Natural killer cell treated with Interleukin-12 subunit alpha and Interleukin-12 subunit beta and Interleukin-15 and Interleukin-18, amount 100 ng/mL, for 72 hours (primary cell): ENCODE measurements at places on chromosomes 5 and 9. TPM values are rescaled to one million over a fixed set of nuclear protein-coding genes. Genes with fewer than 3 reads are reported as not detected.

DNA sequence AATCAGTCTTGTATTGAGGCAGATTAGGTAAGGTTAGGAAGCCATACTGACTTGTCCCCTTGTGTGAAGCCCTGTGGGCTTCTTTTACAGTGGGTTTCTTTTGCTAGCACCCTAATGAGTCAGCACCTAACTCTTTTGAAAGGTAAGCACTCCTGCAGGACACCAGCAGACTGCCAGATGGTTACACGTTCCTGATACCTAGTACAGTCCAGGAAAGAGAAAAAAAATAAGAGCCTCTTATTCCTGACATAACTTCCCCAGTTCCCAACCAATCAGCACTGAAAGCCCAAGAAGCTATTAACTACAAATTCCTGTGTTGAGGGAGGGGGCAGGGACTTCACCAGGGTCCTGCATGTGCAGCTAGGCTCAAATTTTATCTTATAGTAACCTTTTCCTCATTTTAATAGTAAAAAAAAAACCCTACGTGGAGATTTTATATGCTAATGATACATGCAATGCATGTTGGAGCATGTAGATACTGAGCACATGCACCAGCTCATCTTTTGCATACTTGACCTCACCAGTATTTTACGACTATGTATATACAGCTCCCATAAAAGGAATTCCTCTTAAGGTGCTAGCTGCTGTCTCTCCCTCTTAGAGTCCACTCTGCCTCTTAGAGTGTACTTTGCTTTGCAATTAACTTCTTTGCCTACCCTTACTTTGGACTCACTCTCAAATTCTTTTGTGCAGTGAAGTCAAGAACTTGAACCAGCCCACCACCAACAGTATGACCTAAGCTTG, 84.7 kb upstream of the RORB start:
- H3K4me3 ChIP-seq, result no peak overlapping the region
- H3K27ac ChIP-seq, result no peak overlapping the region
- peaks cover 7% of the 10 kb centered on the region for H3K27me3 ChIP-seq
- H3K4me1 ChIP-seq, result peaks cover 8% of the 10 kb centered on the region
- no peak for DNase-seq

DNA sequence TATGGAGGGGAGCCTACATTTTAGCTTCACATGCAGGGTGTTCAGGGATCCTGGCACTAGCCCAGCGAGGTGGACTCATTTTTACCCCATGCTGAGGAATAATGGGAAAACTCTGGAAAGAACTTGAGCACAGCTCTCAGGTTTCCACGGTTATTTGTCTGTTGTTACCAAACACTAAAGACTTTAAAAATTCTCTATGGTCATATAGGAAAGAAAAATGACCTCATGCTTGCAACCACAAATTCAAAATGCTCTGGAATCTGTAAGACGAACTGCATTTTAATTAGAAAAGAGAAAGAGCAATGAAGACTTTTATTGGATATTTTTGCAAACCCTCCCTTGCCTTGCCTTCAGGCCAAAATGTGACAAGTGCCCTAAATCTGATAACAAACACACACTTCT, 606.9 kb downstream of the EBF1 start:
- H3K27ac ChIP-seq, result no peak overlapping the region
- H3K4me3 ChIP-seq, result no peak overlapping the region
- no peaks in the 10 kb centered on the region for H3K36me3 ChIP-seq
- no peaks in the 10 kb centered on the region for H3K4me1 ChIP-seq
- DNase-seq, result no peak

DNA sequence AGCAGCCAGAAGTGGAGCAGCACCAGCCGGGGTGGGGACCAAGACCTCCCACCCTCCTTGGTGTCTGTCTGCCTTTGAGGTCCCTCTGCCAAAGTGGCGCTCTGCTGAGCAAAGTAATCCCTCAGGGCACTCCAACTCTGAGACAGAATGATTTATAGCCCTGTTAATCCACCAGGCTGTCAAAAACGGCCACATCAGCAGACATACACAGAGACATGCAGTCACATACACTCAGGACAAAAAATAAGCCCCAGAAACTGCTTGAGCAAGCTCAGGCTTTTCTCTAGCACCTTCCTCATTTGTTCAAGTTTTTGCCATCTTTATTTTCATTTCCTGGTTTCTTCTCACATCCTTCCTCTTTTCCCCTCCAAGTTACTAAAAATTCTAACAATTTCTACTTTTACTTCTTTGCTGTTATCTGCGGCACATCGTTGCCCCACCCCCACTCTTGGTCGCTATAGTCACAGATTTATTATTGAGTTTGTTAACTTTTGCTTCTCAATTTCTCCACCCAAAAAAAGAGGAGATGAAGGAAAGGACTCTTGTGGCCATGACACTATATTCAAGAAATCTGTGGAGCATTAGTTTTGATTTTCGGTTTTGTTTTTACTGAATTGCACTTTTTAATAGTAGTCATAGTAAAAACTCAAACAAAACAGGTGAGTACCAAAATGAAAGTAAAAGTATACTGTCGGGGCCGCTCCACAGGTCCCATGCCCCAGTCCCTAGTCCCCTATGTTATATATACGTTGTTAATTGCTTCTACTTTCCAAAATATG, 17.4 kb upstream of the ADRB2 start:
- H3K4me3 ChIP-seq, result peak overlapping the region; percentile 86
- H3K27me3 ChIP-seq, result no peaks in the 10 kb centered on the region
- peak overlapping the region; percentile 94 for H3K27ac ChIP-seq

GRCh38 chr5:1003296-1003937, 5.2 kb upstream of the NKD2 start:
- H3K4me3 ChIP-seq, result no peak overlapping the region
- no peak for DNase-seq
- H3K27me3 ChIP-seq, result peaks cover 24% of the 10 kb centered on the region

DNA sequence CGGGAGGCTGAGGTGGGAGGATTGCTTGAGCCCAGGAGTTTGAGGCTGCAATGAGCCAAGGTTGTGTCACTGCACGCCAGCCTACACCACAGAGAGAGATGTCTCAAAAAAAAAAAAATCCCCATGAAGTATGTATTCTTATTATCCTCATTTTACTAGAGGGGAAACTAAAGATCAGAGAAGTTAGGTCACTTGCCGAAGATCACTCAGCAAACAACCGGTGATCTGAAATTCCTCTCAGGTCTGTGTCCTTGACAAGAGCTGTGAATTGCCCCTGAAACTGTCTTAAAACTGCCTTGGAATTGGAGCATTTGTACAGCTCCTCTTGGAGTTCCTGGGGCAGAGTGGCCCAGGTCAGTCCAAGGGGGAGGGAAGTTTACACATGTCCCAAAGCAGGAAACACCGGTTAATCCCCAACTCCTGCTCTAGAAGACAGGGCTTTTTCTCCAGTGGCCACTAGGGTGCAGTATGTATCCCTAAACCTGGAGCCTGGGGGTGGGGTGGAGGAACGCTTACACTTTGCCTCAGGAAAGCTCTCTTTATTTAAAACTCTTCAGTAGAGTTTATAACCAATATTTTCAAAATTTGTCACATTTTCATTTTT, 27.6 kb downstream of the AQP7 start:
- no peak overlapping the region for H3K27ac ChIP-seq

GRCh38 chr9:78298046-78298765, 1.3 kb downstream of the PSAT1 start:
- H3K4me3 ChIP-seq, result peak overlapping the region; percentile 88
- H3K4me1 ChIP-seq, result peaks cover 21% of the 10 kb centered on the region
- no peak for DNase-seq
- H3K27me3 ChIP-seq, result peaks cover 5% of the 10 kb centered on the region
- peak overlapping the region; percentile 92 for H3K27ac ChIP-seq
- peaks cover 6% of the 10 kb centered on the region for H3K36me3 ChIP-seq

DNA sequence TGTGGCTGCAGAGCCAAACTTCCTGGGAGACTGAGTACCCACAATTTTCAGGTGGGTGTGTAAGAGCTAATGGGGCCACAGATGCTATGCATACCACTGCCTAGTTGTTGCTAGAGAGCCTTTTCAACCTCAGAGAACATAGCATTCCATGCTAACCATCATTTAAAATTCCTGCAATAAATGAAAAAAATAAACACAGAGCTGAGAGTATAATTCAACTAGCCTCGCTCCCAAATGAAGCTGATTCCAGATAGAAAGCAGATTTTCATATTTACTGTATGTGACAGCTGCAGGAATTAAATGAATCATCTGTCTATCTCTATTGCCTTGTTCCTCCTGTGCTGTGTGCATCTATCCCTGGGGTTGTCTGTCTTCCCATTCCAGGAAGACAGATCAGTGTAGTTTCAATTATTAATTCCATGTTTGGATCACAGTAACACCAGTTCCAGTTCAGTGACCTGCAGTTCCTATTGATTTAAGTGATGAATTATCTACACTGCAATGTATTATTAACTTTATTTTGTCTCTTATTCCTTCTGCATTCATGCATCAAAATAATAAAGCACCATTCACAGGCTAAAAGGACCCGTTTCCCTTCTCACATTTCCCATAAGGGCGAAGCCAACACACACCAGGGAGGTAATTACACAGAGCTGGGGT, 324.5 kb downstream of the SLIT3 start:
- H3K36me3 ChIP-seq, result no peaks in the 10 kb centered on the region
- peaks cover 40% of the 10 kb centered on the region for H3K27me3 ChIP-seq
- no peak for DNase-seq

DNA sequence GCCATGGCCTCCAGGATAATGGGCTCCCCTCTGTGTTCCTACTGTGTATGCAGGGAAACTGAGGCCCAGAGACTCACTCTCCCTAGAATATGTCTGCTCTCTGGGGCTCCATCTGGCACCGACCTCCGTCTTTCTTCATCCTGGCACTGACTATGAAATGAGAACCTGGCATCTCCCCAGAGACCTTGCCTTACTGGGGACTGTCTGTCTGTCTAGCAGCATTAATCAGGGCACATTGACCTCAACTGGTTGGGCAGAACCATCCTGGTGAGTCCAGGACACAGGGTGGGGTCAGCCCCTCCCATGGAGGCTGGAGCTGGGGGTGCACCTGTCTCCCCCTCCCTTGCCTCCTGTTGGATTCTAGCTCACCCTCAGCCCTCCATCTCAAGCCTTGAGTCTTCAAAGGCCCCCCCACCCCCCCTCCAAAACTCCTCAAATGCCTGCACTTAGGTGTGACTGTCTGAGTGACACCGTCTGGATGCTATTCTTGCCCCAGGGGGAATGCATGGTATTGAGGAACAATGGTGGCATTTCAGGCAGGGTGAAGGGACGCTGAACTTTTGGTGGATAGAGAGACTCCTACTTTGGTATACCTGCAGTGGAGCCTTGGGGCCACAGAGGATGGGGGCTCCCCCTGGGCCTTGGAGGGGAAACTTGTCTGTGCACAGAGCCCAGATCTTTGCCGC, 12.8 kb upstream of the PITX1 start:
- DNase-seq, result no peak
- no peak overlapping the region for H3K27ac ChIP-seq
- no peak overlapping the region for H3K4me3 ChIP-seq
- H3K27me3 ChIP-seq, result peaks cover 48% of the 10 kb centered on the region
- H3K4me1 ChIP-seq, result no peaks in the 10 kb centered on the region

GRCh38 chr5:17890501-17890900, 256.2 kb downstream of the TAF11L14 start:
- no peak overlapping the region for H3K4me3 ChIP-seq
- no peak for DNase-seq
- H3K27me3 ChIP-seq, result no peaks in the 10 kb centered on the region
- no peaks in the 10 kb centered on the region for H3K36me3 ChIP-seq

DNA sequence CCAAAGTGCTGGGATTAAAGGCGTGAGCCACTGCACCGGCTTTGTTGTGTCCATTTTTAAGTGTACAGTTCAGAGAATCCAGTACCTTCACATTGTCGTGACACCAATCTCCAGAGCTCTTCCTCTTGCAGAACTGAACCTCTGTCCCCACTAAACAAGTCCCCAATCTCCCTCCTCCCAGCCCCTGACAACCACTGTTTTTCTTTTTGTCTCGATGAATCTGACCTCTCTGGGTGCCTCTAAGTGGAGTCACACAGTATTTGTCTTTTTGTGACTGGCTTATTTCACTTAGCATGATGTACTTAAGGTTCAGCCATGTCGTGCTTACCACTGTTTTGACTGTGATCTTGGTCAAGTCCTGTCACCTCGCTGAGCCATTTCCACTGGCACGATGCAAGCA, 1.6 kb downstream of the WDR38 start:
- H3K4me3 ChIP-seq, result peak overlapping the region; percentile 4
- peaks cover 6% of the 10 kb centered on the region for H3K36me3 ChIP-seq
- H3K4me1 ChIP-seq, result peaks cover 22% of the 10 kb centered on the region

- DNase-seq, result no peak
- H3K27me3 ChIP-seq, result peaks cover 35% of the 10 kb centered on the region
- H3K36me3 ChIP-seq, result no peaks in the 10 kb centered on the region
- peaks cover 17% of the 10 kb centered on the region for H3K4me1 ChIP-seq
- H3K27ac ChIP-seq, result no peak within 1 kb of the TSS
These were observed at the start of gene NPR3 for GRCh38 chr5:32710550-32711361. NPR3 (plus strand) TSS chr5:32711321; CDS start chr5:32711777, 456 bp downstream.

DNA sequence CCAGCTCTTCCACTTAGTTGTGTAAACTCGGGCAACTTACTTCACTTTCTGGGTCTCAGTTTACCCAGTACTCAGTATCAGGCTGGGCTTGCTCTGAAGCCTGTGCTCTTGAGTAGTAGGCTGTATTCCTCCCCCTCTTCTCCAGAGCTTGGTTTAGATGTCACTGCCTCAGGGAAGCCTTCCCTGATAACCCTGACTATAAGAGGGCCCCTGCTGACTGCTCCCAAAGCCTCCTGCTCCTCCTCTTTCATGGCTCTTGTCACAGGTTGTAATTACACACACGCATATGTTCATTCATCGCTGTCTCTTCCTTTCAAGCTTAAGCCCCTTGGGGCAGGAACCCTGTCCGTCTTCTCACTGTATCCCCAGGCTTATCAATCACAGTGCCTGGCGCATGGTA, 140.2 kb downstream of the RGS3 start:
- no peak for DNase-seq
- peaks cover 6% of the 10 kb centered on the region for H3K4me1 ChIP-seq
- no peak overlapping the region for H3K4me3 ChIP-seq
- H3K27ac ChIP-seq, result no peak overlapping the region

GRCh38 chr5:149585910-149586309, 4.6 kb downstream of the ARHGEF37 start:
- H3K36me3 ChIP-seq, result no peaks in the 10 kb centered on the region
- H3K27ac ChIP-seq, result no peak overlapping the region
- peaks cover 1% of the 10 kb centered on the region for H3K4me1 ChIP-seq
- H3K27me3 ChIP-seq, result peaks cover under 1% of the 10 kb centered on the region

GRCh38 chr5:139955616-139956273, 87.4 kb downstream of the NRG2 start:
- no peaks in the 10 kb centered on the region for H3K4me1 ChIP-seq
- H3K27me3 ChIP-seq, result peaks cover 10% of the 10 kb centered on the region
- no peak overlapping the region for H3K27ac ChIP-seq
- H3K36me3 ChIP-seq, result no peaks in the 10 kb centered on the region
- no peak overlapping the region for H3K4me3 ChIP-seq

GRCh38 chr5:122374110-122374509, 62.1 kb downstream of the SNCAIP start:
- H3K36me3 ChIP-seq, result no peaks in the 10 kb centered on the region
- no peak overlapping the region for H3K27ac ChIP-seq
- H3K4me3 ChIP-seq, result no peak overlapping the region
- H3K27me3 ChIP-seq, result no peaks in the 10 kb centered on the region

GRCh38 chr5:79493596-79494345, 20.2 kb downstream of the HOMER1 start:
- DNase-seq, result no peak
- no peak overlapping the region for H3K27ac ChIP-seq
- no peaks in the 10 kb centered on the region for H3K4me1 ChIP-seq

The FAT2 gene
- total RNA-seq, result not detected

The GRM6 gene
- not detected for total RNA-seq

The TNC gene
- not detected for total RNA-seq

The SQSTM1 gene
- 332 TPM for total RNA-seq

The OCLN gene
- 0.48 TPM for total RNA-seq

The KCTD16 gene
- not detected for total RNA-seq

The FAM153A gene
- total RNA-seq, result 3.8 TPM

The LRRC19 gene
- total RNA-seq, result not detected

The FOXD4L5 gene
- total RNA-seq, result 0.21 TPM

The AMBP gene
- total RNA-seq, result not detected

The CDH12 gene
- not detected for total RNA-seq
